ENCODE measurements at places on chromosomes 2 and 18. TPM values are rescaled to one million over a fixed set of nuclear protein-coding genes. Genes with fewer than 3 reads are reported as not detected.

The ANKRD36 gene
- polyA plus RNA-seq: 0.78 TPM

The SLC30A3 gene
- 7.4 TPM for polyA plus RNA-seq

The NEU2 gene
- not detected for polyA plus RNA-seq

The RPS27A gene
- polyA plus RNA-seq: 885 TPM

The PTPRN gene
- 145 TPM for polyA plus RNA-seq

The CRYGD gene
- not detected for polyA plus RNA-seq

The C1GALT1C1L gene
- polyA plus RNA-seq: not detected

DNA sequence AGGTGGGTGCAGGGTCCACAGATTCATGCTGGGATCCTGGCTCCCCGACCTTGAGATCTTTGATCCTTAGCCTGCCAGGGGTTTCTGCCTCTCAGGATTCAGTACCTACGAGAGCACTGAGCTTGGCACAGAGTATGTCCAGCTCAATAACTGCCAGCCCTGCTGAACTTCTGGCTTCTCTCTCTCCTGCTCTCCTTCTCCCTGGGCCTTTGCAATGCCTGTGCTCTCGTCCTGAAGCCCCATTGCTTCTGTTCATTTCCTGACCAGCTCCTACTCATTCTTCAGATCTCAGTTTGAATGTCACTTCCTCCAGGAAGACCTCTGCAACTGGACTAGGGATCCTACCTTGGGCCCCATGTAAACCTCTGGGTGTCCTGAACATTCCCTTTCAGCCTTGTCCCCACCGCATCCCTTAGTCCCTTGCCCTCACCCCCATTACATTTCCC is 113.8 kb upstream of the HAAO start:
- DNase-seq: no peak

DNA sequence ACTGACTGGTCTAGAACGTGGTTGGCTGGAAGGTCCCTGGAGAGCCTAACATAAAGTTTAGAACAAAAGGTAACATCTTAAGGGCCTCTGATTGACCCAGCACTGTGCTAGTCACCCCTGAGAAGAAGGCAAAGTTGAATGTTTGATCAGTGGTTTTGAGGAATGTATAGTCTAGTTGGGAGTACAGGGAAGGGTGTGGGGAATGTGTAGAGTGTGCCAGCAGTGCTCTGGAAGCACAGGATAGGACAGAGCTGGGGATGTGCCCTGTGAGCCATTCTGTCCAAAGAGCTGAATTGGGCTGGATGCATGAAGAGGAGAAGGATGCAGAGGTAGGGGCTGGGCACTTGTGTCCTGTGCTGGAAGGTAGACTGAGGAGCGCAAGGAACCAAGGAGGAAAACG is 41.0 kb upstream of the DOCK10 start:
- no peak for DNase-seq

GRCh38 chr2:220127876-220128275 is 500.4 kb downstream of the SLC4A3 start:
- peak; percentile 45 for DNase-seq

DNA sequence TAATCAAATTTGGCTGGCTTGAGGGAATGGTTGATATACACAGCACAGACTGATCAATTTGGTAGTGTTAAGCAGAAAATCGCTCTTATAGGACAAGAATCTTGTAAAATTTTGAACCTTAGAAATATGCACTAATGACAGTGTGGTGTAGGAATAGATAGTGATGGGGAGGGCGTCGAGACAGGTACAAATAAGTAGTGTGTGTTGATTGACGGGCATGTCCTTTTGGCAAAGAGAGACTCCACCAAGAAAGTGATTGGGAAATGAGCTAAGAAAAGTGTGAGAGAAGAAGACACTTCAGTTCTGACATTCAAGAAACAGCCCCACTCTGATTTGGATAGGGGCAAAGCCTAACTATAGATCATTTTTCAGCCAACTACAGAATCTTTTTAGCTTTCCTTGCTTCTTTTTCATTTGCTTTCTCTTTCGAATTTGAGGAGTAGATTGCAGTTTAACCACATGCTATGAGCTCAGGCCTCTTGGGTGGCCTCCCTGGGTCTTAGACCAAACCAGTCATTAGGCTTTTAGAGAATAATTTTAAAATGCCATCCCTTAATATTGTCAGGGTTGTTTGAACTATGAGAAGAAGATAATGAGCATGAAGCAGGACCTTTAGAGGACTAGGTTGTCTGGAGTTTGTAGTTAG is 127.1 kb downstream of the CERS6 start:
- DNase-seq: no peak

DNA sequence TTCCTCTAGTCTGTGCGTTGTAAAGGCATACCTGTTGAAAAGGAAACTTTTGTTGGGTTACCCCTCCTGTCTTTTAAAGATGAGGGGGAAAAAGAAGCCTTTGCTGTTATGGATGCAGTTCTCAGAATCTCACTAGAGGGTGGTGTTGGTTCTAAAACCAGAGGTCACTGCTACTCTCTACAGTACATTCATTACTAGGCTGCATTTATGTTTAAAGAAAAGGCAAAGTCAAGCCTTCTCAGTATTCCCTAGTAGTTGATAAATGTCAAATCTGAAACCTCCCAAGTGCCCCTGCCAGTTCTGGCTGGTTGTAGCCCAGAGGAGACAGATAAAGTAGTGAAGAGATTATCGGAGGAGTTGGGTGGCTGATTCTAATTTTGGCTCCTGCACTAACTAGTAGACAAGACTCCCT is 1.4 kb upstream of the PLCL1 start:
- DNase-seq: peak; percentile 80

- DNase-seq: no peak
These were observed 115.6 kb downstream of the MBP start for GRCh38 chr18:77016936-77017335.

GRCh38 chr2:45450634-45451033 is 160.4 kb downstream of the SRBD1 start:
- peak; percentile 25 for DNase-seq

DNA sequence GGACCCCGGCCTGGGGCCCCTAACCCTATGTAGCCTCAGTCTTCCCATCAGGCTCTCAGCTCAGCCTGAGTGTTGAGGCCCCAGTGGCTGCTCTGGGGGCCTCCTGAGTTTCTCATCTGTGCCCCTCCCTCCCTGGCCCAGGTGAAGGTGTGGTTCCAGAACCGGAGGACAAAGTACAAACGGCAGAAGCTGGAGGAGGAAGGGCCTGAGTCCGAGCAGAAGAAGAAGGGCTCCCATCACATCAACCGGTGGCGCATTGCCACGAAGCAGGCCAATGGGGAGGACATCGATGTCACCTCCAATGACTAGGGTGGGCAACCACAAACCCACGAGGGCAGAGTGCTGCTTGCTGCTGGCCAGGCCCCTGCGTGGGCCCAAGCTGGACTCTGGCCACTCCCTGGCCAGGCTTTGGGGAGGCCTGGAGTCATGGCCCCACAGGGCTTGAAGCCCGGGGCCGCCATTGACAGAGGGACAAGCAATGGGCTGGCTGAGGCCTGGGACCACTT is 16.4 kb downstream of the EMX1 start:
- DNase-seq: no peak

- no peak for DNase-seq
These were observed 94.3 kb downstream of the ARHGAP15 start for GRCh38 chr2:143223556-143223955.

GRCh38 chr2:61951881-61952280 is 46.4 kb downstream of the COMMD1 start:
- no peak for DNase-seq

- DNase-seq: no peak
These were observed 69.7 kb downstream of the LYPD6 start for GRCh38 chr2:149399934-149400615.

DNA sequence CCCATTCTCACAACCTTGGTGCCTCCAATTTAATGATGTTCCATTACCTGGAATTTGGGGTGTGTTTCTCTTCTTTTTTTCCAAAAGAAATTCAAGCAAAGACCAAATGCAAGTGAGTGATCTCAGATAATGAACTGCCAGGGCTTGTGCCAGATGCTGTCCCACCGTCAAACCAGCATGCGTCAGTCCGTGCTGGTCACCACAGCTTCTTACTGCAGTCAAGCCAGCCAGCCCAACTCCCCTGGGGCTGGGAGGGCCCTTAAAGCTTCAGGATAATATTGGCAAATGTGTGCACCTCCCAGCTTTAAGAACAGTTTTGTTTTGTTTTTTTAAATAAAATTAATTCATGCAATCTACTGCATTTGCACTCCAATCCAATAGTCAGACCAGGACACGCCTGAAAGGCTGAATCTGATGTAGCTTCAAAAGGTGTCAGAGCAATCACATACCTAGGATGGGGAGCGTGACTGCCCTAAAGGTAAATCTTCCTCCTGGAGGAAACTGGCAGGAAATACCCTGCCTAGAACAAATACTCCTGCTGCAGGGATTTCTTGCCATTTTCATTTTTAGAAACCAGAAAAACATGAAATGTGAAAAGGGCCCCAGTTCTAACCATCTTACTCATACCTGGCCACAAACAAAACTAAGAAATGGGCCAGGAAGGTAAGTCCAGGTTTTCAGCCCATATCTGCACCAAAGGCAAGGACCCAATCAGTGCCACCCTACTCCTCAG is 26.8 kb upstream of the SP3 start:
- no peak for DNase-seq

DNA sequence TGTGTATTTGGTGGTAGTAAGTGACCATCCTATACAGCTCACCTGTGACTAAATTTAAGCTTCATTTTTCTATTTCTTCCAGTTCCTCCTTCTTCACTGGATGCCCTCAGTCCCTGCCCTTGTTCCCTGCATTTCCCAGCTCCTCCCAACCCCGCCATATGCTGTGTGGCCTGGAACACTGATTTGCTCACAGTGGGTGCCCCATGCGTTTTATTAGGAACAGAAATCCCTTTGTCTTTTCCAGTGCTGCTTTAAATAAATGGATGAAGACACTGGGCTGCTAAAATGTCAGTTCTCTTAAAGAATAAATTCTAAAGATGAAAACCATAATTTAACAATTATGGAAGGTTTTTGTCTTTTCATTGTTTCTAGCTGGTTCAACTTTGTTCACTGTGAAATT is 477.3 kb downstream of the DCDC2C start:
- DNase-seq: peak; percentile 66

DNA sequence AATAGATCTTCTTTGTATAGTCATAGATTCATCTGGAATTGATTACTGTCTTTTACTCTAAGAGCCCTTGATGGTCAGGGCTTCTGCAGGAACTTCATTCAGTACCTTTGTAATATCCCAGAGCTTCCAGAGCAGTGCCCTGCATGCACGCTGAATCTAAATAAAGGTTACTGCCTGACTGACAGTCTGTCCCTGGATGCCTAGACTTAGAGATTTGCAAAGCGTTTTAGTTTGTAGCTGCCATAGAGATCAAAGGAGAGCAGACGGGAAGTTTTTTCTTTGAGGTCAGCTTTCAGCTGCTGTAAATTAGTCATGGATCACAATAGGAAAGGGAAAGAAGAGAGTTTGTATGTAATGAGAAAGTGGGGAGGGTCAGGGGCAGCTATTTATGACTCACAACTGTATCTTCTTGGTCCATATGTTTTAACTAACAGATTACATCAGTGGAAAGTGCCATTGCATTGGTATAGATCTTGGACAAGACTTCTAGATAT is 45.2 kb upstream of the NYAP2 start:
- DNase-seq: peak; percentile 79

DNA sequence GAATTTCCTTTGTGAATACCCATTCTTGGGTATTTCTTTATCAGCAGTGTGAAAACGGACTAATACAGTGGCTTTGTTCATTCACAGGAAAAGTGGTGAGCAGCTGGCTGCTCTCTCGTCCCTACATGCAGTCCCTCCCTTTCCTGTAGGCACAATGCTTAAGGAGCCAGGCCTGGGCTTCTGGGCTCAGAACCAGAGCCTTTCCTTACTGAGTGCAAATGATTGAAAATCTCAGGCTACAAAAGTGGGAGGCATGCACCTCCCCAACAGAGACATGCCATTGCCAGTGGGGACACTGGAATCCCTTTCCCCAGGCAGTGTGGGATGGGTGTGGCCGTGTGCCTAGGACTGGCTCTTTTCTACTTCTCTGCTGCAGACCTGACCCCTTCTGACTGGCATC is 61.3 kb downstream of the MCFD2 start:
- DNase-seq: no peak

DNA sequence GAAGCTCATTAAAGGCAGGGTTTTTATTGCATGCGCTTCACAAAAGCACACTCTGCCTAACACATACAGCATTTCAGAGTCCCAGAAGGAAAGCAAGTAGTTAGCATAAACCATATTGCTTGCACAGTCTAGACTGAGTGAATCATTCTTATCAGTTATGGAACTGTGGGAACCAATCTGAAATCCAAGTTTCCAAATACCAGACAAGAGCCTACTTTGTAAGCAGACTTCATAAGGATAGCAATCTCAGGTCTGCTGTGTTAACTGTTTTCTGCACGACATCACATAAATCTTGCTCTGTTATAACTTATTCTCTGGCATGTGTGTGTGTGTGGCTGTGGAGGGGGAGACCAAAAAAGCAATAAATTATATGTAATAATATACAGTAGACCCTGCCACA is 608.1 kb upstream of the REG3G start:
- no peak for DNase-seq

DNA sequence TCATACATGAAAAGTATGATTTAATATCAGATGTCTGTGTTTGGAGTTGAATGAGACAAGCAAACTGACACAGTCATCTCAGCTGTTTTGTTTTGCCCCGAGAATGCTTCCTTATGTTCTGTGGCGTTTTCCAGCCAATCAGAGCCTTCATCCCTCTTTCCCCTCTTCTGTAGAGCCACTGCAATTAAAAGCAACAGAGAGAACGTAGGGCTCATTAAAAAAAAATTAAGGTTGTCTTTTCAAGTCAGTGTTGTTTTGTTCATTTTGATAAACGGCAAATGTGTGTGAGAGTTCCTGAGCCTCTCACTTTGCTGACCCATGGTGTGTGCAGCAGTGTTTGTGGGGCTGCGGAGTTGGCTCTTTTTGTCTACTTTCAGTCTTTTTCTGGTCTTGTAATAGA is 216.0 kb downstream of the FHOD3 start:
- no peak for DNase-seq

- no peak for DNase-seq
These were observed 20.8 kb upstream of the SIX3 start for GRCh38 chr2:44920751-44921150.
